ENCODE measurements at places on chromosomes 6 and 20.

DNA sequence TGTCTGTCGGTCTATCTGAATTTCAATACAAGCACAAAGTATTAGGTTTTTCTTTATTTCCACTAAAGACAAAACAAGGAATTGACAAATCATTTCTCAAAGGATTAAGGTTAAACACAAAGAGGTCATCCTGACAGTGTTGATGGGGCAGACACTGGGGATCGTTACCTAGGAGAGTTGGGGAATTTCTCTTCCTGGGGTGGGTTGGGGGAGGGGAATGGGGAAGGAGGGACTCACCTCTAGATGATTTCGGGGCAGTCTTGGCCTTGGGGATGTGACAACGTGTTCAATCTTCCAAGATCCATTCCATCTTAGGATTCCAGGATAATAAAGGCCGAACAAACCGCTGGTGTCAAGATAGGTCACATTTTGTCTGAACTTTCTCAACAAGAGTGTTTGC, 35.4 kb upstream of the FOXA2 start:
- no peak for DNase-seq

GRCh38 chr20:24653306-24653705, 183.9 kb downstream of the SYNDIG1 start:
- no peak for DNase-seq

DNA sequence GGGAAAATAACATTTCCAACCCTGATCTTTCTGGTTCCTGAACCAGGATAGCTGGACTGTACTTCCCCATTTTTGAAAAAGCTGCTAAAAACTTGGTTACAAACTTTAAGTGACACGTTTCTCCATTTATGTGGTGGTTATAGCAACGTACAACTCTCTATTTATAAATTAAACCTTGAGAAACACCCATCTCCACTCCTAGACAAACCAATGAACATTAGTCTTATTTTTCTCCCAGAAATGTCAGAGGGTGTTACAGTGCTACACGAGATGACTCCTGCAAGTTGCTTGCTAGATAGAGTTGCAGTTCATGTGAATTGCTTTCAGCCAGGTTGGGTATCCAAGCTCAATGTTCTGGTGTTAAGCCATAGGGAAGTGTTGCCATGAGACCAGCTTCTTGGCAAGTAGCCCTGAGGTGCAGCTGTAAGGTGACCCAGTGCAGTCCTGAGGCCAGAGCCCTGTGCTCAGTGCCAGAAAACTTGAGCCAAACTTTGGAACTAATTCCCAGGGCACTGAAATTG, 51.3 kb upstream of the REV3L start:
- peak; percentile 81 for DNase-seq

GRCh38 chr6:24926192-24926591, 9.6 kb downstream of the RIPOR2 start:
- peak; percentile 43 for DNase-seq

- no peak for DNase-seq
Measured at GRCh38 chr6:21937466-21937865, 343.9 kb downstream of the SOX4 start.

- DNase-seq = no peak
Measured at GRCh38 chr20:62069741-62070216, 4.1 kb upstream of the TAF4 start.

GRCh38 chr6:145227593-145227992, 507.7 kb downstream of the EPM2A start:
- no peak for DNase-seq

GRCh38 chr6:4956625-4957024, 47.2 kb downstream of the RPP40 start:
- no peak for DNase-seq

- no peak for DNase-seq
Measured at GRCh38 chr6:26473429-26473757, 15.6 kb downstream of the BTN2A1 start.

GRCh38 chr20:35004051-35004725, 48.5 kb downstream of the MYH7B start:
- no peak for DNase-seq

DNA sequence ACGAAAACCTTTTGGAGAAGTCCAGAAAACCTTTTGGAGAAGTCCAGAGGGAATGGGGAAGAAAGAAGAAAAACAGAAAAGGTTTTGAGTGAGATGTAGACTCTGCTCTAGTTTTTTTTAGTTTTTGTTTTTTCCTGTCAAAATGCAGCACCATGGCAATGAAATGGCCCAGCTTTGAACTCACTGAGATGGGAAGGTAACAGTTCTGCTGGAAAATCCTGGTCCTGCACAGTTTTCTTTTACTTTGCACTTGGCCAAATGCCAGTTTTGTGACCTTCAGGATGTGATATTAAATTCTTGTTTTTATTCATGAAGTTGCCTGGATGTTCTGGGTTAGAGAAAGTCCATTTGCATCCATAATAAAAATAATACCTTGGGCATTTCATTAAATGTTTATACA, 145.7 kb downstream of the CFAP61 start:
- no peak for DNase-seq

GRCh38 chr6:151698931-151699700, 108.4 kb upstream of the ESR1 start:
- DNase-seq = no peak

DNA sequence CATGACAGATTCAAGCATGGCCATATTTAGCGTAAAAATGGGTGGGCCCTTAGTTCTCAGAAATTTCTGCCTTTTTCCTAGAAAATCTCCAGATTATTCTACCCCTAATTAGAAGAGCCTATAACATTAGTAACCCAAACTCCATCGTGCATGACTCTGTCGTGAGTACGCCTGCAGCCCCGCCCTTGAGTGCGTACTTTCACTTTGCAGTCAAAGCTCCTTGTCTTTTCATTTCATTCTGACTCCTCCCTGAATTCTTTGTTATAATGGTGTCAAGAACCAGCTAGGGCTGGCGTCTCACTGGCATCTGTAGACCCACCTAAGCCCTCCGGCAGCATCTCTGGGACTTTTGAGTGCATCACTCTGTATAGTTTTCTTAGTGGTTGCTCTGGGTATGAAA, 61.7 kb upstream of the NOX3 start:
- no peak for DNase-seq

DNA sequence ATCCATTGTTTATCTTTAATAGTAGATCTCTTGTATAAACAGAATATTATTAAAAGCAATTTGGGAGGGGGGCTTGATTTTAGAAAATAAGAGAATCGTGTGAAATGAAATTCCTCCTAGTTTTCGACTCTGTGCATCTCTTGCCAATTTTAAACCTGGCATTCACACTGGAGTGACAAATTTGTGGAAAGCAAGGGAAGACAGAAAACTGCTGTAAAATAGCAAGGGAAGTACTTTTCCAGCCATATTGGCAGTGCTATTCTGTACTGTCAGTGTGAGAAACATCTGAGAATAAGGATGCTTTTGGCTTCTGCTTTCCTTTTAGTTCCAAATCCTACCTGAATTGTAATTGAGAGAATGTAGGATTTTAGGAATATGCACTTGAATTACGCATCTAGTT, 40.2 kb downstream of the TOP1 start:
- DNase-seq = no peak

GRCh38 chr20:49713753-49714712, at the start of gene B4GALT5:
TSS of gene B4GALT5 (minus strand) at chr20:49713878. CDS start at chr20:49713690, 188 bp downstream.
- peak; percentile 23 for DNase-seq

DNA sequence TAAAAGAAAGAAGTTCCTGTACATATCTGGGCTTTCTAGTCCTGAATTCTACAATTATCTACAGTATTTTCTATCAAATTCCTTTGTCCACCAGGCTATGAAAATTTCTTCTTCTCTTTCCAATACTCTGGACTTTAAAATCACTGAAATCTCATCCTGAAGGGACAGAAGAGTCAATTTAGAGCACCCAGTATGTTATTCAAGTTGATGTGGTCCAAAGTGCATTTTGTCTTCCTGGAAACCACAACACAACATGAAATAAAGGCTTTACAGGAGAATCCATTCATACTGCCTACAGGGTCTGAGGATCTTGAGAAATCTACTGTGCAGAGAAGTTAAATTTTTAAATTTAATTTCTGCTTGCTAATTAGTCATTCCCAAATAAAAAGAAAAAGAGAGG, 94.9 kb upstream of the ADGRF1 start:
- DNase-seq = no peak

DNA sequence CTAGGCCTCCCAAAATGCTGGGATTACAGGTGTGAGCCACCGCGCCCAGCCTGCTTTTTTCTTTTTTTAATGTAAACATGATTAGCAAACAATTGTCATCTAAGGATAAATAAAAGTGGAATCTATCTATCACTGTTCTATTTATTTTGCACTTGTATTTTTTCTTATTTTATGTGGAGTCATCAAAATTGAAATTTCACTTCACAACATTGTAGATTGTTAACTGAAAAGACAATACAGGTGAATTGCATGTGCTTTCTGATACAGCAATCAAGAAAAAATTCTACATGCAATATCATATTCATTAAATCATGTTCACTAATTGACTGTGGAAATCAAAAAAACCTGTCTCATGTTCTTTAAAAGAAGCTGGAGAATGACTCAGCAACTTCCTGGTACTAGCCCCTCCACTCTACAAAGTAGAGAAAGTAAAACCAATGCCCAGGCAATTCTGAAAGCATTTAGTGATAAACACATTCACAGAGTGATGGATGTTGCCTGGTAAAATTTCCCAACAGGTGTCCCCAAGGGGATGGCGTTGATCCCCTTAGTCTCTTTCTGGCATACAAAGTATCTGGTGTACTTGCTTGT, 10.7 kb upstream of the RFX6 start:
- no peak for DNase-seq

Measured in DMS153 (cell line).